ENCODE measurements at places on chromosomes 5 and 9.

- DNase-seq: no peak
Measured at GRCh38 chr5:111741278-111741677, 15.7 kb downstream of the NREP start.

DNA sequence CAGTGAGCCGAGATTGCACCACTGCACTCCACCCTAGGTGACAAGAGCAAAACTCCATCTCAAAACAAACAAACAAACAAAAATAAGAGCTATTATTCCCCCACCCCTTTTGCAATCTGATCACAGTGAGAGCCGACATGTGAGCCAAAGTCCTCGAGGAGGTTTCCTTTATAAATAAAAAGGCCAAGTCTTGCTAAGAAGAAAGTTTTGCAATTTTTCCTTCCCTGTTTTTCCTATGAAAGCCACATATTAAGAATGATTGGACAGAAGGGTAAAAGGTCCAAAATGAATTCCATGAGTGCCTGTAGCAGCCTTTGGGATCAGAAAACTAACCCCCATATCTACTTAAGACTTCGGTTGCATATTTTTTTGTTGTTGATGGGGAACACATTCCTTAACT, 179.7 kb downstream of the TSSK1B start:
- DNase-seq: no peak

- no peak for DNase-seq
Measured at GRCh38 chr5:176677209-176677939, 30.1 kb downstream of the TSPAN17 start.

DNA sequence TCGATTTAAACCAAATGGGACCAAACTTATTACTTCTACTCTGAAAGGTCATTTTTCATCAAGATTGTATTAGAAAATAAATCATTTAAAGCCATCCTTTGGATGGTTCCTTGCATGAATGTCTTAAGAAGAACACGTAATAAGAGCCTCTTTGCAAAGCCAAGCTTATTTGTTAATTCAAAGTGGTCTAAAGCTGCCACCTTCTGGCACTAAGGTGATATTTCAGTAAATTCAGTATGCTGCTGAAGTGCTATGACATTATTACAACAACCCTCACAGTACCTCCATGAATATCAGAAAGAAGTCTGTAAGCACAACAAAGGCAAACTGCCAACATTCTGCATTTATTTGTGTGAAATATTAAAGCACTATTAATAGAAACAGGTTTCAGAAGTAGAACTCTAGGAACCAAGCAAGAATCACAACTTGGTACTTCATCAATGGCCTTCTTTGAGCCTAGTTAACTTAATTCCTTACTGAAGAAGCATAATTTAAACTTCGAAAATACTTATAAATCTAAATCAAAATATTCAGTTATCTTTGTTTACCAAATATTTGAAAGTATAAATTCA, 53.1 kb upstream of the TYRP1 start:
- DNase-seq: no peak

DNA sequence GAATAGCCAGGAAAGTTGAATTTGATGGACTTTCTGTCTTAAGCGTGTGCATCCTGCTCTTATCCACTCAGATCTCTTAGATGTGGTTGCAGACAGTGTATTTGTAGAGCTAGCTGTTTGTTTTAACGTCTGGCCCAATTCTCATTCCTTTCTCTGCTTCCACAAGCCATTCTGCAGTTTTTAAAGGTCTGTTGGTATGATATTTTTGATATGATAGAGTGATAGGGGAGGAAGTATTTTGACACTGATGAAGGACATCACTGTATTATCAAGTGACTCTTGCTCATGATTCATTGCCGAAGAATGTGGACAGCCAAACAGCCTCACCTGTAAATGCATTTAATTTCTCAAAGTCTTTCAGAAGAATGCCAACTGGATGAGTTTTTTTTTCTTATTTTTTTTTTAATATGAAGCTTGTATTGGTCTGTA, 4.5 kb downstream of the TJP2 start:
- no peak for DNase-seq

GRCh38 chr5:17680737-17681136, 46.5 kb downstream of the TAF11L14 start:
- DNase-seq: no peak

DNA sequence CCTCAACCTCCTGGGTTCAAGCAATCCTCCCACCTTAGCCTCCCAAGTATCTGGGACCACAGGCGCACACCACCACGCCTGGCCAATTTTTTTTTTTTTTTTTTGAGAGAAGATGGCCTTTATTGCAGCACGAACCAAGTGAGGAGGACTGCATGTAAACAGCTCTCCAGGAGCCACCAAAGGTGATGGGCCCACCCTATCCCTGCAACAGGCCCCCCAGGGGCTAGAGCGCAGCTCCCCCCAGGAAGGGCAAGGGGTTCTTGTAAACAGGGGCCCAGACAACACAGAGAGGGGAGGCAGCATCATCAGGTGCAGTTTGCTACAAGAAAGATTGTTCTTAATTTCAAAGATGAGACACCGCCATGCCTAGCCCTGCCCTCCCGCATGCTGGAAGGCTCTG, 12.6 kb upstream of the EGR1 start:
- DNase-seq: no peak

- no peak for DNase-seq
Measured at GRCh38 chr5:170571875-170572852, 68.3 kb downstream of the KCNIP1 start.

GRCh38 chr9:13034694-13035002, 244.8 kb downstream of the MPDZ start:
- no peak for DNase-seq

DNA sequence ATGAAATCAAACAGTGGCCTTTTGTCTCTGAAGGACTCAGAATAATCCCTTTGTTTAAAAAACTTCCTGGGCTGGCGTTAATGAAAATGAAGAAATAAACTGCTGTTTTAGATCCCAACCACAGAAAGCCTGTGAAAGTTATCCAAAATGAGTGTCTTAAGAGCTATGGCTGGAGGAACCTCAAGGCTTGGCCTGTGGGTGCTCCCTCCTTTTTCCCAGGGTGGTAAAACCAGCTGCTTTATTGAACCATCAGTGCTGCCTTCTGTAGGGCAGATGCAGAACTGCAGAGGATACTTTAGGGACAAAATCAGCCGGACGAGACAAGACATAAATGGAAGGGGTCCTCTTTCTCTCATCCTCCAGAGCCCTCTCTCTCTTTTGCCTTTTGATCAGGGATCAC, 100.9 kb downstream of the SMARCA2 start:
- DNase-seq: peak; percentile 9

DNA sequence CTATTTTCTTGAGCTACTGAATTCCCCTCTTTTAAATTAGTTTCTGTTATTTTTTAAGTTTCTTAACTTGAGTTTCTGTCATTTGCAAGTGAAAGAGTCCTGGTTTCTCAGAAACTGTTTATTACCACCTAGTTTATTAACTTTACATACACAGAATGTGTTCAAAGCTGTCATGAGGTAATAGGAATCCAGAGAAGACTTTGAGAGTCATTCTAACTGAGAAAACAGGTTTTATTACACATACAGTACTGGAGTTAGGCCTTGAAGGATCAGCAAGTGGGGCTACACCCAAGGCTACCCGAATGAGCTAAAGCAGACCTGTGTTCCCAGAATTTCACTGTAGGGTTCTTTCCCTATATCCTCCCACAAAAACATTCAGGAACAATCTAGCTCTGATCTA, 33.1 kb downstream of the FAM114A2 start:
- no peak for DNase-seq

DNA sequence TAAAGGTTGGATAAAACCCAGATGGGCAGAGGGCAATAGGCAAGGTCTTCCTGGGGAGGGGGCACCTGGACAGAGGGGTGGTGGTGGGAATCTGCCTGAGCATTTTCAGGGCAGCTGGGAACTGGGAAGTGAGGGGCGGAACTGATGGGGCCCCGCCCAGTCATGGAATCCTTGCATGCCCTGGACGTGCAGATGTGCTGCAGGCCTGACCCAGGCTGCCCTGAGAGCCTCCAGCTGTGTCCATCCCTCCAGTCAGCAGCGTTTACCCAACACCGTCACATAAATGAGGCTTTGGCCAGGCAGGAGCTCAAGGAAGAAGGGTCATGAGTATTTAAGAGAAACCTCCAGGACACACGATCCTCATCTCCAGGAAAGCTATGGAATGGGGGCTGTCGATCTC, 70.3 kb downstream of the DAB2IP start:
- DNase-seq: no peak

GRCh38 chr5:53766673-53767072, 206.2 kb downstream of the NDUFS4 start:
- DNase-seq: no peak

GRCh38 chr5:10652151-10652550, 88.3 kb downstream of the ANKRD33B start:
- no peak for DNase-seq

DNA sequence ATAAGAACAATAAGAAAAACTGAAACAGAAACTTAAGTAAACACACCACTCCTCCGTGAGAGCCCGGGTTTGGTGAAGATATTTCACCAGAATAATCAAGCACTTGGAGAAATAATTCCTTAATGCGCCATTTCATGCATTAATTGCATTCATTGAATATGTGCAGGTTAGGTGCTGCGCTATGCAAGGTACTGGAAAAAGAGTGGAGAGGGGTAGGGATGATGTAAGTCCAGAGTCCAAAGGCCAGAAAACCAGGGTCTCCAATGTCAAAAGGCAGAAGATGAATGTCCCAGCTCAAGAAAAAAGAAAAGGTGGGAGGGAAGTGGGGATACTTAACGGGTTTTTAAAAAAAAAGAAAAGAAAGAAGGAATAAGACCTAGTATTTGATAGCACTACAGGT, 669 bp upstream of the ZFP37 start:
- no peak for DNase-seq

- DNase-seq: no peak
Measured at GRCh38 chr9:29176786-29177185, 1603.5 kb upstream of the C9orf72 start.

- no peak for DNase-seq
Measured at GRCh38 chr5:65061250-65061973, 292.7 kb downstream of the CWC27 start.

- DNase-seq: peak; percentile 82
Measured at GRCh38 chr5:148826053-148826738, at the start of gene ADRB2. ADRB2 (plus strand) TSS chr5:148826611; CDS start chr5:148826832, 221 bp downstream.

DNA sequence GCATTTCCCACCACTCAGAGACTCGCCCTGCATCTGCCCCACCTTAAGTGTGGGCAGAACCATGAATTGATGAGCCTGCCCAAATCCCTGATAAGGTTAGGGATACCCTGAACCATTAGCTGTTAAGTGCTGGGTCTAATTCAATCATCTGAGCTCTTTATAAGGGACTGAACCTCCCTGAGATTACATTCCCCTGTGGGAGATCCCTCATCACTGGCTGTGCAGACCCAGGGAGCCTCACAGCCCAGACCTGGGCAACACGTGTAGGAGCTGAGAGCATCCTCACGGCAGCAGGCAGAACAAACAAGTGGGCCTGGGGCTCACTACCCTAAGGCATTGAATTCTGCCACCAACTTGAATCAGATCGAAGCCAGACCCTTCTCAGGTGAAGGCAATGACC, 585 bp upstream of the TAF11L2 start:
- DNase-seq: no peak

DNA sequence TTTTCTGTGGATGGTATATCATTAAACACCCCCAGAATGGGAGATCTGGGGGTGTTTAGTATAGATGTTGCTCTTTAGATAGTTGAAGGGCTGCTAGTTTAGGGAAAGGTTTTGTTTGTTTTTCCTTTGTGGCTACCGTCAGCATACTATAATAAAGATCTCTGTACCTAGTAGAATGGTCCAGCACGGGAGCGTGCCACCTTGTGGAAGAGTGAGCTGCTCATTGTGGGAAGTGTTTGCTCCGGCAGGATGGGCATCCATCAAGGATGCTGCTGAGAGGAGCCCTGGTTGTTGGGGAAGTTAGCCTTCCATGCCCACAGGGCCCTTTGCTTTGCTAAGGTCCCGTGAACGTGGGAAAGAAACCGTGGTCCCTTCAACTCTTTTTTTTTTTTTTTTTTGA, 113.1 kb downstream of the LIFR start:
- no peak for DNase-seq

- DNase-seq: no peak
Measured at GRCh38 chr5:181205761-181206649, 1.0 kb upstream of the TRIM7 start.

DNA sequence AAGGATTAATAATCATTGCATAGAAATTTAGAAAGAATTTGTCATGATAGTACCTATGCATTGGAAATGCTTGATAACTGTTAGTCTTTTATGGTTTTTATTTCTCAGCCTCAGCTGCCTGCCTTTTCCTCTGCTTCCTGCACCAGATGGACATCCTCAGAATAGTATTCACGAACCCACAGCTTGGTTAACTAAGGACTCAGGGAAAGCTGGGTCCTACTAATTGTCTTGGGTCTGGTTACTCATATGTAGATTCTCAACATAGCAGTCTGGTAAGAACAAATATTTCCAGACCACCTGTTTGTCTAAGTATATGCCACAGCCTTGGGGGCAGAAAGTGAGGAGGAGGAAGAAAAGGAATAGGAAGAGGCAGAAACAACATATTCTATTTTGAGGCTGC, 464.5 kb upstream of the SMARCA2 start:
- DNase-seq: no peak

GRCh38 chr9:123269281-123269680, 895 bp upstream of the STRBP start:
- DNase-seq: no peak

DNA sequence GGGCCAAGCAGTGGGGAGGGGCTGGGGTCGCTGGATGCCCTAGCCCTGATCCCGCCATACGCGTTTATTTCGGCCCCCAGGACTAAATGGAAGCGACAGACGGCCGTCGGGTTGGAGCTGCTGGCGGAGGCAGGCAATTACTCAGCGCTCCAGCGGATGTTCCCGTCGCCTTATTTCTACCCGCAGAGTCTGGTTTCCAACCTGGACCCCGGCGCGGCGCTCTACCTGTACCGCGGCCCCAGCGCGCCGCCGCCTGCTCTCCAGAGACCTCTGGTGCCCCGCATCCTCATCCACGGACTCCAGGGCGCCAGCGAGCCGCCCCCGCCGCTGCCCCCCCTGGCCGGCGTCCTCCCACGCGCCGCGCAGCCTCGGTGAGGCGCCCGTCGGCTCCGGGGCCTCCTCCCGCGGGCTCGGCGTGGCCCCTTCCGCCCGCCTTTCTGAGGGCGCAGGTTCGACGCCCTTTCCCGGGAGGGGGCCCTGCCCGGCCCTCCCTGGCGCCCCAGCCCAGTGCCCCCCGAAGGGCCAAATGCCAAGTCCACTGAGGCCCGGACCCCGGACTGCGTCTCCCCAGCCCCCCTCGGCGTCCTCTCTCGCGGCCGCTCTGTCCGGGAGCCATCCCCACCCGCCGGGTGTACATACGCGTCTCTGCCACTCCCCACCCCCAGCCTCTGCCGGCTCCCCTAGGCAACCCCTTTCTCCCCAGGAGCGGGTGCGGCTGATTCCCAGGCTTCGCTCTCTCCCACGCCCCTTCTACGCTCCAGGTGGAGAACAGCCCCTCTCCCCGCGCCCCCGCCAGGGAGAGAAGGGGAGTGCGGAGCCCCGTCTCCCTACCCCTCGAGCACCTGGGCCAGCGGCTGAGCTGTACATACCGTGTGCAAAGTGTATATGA, 7.0 kb downstream of the BARHL1 start:
- no peak for DNase-seq

Data from hematopoietic multipotent progenitor cell treated with erythropoietin and hydrocortisone succinate and interleukin-3 and kit ligand, for 17 days (in vitro differentiated cells).